ENCODE measurements at places on chromosomes 6 and 20. TPM values are rescaled to one million over a fixed set of nuclear protein-coding genes. Genes with fewer than 3 reads are reported as not detected.
A peak's percentile ranks its signal among the peaks of the same experiment; 100 is the strongest.

The EPHA7 gene
- 4.4 TPM for total RNA-seq

DNA sequence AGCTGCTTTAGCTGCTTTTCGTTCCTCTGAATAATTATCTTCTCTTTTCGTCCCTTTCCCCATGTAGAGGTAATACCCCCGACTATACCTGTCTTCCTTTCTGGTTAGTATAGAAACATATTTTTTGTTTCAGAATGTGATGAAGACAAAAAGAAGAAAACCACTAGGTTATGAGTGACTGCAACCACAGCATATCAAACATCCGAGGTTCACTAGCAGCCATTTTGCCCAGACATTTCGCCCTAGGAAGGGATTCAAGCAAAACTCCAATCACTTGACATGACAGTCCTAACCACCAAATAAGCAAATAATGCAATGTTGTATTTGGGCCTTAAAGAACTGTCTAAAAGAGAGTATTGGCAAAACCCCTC, 9.4 kb downstream of the SNX5 start:
- DNase-seq = no peak

The MYBL2 gene
- 71.1 TPM for total RNA-seq

DNA sequence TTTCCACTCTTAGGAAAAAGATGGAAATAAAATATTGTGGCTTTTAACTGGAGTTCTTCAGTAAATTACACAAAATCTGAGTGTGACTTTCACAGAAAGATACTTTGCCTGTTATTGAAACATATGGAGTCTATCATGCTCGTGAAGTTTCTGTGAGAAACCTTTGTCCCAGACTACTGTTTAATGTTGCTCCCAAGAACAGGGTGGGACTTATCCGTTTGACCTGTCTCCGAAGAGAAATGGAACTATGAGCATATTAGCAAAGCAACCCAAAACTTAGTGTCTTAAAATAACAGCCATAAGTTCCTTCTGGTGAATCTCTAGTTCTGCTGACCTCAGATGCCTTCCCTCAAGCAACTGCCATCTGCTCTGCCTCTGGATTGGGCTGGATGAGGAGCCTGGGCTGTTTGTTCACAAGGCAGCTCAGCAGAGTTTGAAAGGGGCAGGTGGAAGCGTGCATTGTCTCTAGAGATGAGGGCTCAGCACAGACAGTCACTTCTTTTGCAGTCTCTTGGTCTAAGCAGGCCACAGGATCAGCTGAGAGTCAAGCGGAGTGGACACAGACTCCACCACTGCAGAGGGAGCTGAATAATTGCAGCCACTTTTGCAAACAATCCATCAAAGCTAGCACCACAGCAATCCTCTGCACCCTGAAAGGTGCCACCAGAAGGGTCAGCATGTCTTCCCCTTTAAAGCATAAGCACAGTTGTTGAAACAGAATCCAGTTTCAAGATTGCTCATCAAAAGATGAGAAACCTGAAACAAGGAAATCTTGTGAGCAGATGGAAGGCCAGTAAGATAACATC, 52.8 kb downstream of the MYB start:
- DNase-seq = no peak

DNA sequence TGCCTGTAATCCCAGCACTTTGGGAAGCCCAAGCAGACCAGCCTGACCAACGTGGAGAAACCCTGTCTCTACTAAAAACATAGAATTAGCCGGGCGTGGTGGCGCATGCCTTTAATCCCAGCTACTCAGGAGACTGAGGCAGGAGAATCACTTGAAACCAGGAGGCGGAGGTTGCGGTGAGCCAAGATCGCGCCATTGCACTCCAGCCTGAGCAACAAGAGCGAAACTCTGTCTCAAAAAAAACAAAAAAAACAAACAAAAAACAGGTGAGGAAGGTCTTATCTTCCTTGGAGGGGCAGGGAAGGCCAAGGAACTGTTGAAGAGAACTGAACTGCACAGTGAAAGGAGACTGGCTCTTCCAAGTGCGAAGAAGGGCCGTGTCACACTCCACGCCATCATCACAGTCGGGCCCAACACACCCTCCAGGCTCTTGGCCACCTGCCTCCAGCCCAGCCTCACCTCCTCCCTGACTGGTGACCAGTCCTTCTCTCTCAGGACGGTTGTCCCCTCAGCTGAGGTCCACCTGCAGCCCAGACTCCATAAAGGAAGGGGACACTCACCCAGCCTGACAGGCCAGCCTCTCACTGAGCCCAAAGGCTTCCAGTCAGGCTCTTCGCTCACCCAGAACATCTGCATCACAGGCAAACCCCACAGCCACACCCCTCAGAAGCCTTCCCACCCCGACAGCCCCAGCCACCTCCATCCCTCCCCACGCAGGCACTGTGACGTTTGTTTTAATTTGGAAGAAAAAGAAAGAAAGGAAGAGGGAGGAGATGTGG, 4.1 kb downstream of the ZC3H12D start:
- DNase-seq = no peak

- DNase-seq = no peak
Observed at GRCh38 chr20:14536738-14537137, 199.3 kb upstream of the FLRT3 start.

GRCh38 chr6:110492584-110492983, 16.2 kb upstream of the SLC22A16 start:
- no peak for DNase-seq

DNA sequence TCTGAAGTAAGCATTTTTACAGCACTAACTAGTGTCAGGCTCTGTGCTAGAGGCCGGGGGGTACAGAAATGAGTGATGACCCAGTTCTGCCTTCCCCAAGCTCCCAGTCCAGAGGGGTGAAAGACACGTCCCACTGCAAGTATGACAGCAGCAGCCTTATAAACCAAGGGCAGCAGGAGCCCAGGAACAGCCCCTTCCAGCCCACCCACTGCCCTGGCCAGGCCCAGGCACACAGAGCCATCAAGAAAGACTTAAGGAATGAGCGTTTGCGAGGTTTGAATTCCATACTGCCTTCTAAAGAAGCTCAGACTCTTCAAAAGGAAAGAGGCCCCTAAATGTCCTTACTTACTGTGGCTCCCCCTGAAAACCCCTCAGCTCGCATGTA, 10.0 kb downstream of the TRERF1 start:
- DNase-seq = no peak

DNA sequence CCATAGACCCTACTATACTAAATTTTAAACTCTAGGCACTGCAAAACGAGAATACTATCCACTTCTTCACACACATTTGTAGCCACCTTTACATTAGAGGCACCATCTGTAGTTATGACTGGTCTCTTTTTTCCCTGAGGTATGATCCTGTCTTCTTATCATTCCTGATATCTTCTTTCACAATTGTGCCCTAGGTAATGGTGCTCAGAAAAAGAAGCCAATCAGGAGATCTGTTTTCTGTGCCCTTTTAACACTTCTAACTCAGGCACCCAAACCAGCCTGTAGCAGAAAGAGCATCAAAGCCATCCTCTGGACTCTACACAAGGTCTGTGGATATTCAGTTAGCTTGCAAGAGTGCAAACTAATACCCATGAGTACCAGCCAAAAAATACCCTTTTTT, 149.7 kb upstream of the SGK1 start:
- DNase-seq = no peak

DNA sequence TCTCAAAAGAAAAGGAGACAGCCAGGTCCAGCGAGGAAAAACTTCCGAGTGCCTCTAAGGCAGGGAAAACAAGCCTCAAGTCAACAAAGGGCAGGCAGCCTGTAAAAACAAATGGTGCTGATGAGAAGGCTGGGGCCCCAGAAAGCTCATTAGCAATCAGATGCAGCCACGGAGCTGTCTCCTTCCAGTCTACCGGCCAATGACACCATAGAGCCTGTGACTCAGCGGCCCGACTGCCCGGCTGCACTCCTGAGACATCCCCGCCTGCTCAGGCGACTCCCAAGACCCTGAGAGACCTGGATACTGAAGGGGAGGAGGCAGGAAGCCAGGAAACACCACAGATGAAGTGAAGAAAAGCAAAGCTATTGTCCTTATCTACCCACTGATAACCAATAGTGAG, 120.1 kb upstream of the HDDC2 start:
- DNase-seq = no peak

The HRH3 gene
- not detected for total RNA-seq

The RIPOR2 gene
- total RNA-seq = 2.0 TPM

DNA sequence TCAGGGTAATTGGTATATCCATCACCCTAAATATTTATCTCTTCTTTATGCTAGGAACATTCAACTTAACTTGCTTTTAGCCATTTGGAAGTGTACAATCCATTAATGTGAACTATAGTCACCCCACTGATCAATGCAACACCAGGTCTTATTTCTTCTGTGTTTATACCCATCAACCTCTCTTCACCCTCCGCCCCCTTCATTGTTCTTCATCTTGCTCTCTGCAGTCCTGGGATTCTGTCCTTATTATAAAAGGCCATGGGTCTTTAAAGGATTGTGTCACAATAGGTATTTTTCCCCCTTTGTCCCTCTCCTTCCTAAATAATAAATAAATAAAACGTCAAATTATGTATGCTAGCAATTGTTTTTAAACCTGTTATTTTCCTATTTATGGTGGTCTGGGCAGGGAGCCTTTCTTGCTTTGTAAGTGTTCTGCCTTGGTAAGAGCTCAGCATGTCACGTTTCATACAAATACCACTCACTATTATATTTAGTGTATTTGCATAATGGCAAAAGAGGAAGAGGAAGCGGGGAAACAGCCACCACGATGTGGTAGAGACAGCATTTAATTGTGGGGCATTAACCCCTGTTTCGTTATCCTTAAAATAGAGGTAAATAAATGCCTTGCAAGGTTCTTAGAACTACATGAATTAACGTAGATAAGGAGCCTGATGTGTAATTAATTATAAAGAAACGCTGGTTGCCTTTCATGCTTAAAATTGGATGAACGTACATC, 1.9 kb downstream of the ABRACL start:
- DNase-seq = no peak

DNA sequence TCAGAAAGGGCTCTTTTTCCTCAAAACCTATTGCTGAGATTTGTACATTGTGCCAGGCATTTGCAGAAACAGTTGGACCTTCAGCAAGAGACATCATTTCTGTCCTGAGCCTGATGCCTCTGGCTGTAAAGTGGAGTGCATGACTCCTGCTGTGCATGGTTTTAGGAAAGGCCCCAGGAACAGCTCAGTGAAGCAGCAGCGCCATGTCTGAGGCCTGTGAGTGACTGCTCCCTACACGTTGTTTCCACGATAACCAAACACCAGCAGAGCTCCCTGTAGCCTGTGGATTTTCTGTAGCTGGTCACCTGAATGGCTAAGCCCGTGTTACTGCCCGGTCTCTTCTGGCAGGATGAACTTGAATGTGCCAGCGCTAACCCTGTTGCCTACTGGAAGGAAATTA, 232.5 kb downstream of the TFAP2C start:
- no peak for DNase-seq

DNA sequence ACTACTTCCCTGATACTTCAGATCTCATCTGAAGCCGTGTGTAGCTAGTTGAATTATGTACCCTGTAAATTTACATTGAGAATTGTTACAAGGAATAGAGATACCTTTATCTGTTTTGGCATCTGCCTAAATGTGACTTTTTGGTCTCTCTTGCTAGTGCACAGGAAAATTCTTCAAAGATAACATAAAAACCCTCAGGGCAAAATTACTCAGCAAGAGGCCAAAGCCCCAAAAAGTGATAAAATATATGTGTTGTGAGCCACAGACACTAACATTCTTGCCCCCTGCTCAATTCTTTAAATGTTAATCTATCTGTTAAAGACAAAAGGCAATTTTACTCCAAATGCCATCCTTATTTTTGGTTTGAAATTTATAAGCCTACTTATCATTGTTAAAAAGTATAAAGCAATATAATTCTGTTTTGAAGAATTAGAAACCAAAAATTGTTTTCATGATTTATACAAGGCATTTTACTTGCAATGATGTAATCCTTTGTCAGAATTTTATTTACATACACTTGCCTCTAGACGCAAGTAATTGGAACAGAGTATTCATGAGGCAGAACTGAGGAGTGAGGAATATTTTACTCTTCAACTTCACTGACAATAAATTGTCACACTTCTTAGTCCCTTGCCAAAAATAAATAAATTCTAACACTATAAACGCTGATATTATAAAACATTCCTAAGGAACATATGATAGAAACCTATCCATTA, 186.2 kb downstream of the EPM2A start:
- no peak for DNase-seq

The STXBP5 gene
- 52.3 TPM for total RNA-seq

DNA sequence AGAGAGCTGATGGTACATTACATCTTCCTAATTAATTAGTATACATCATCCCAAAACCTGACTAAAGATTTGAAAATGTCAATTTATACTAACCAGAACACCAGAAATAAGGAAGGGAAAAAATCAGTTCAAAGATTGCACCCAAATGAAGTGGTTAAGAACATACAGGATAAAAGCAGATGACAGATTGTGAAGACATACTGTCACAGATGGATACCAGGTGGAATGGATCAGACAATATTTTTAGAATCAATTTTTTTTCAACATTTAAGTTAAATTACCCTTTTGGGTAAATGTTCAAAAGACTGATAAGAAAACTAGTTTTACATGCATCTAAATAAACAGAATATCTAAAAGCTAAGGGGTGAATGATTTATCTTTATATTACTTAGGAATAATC, 47.6 kb downstream of the EPHA7 start:
- no peak for DNase-seq

The OR2B3 gene
- not detected for total RNA-seq

The ADISSP gene
- total RNA-seq = 20.6 TPM

- DNase-seq = no peak
Observed at GRCh38 chr20:48360342-48360975, 467.3 kb downstream of the PREX1 start.

- no peak for DNase-seq
Observed at GRCh38 chr20:34415079-34415478, 52.0 kb downstream of the ITCH start.

DNA sequence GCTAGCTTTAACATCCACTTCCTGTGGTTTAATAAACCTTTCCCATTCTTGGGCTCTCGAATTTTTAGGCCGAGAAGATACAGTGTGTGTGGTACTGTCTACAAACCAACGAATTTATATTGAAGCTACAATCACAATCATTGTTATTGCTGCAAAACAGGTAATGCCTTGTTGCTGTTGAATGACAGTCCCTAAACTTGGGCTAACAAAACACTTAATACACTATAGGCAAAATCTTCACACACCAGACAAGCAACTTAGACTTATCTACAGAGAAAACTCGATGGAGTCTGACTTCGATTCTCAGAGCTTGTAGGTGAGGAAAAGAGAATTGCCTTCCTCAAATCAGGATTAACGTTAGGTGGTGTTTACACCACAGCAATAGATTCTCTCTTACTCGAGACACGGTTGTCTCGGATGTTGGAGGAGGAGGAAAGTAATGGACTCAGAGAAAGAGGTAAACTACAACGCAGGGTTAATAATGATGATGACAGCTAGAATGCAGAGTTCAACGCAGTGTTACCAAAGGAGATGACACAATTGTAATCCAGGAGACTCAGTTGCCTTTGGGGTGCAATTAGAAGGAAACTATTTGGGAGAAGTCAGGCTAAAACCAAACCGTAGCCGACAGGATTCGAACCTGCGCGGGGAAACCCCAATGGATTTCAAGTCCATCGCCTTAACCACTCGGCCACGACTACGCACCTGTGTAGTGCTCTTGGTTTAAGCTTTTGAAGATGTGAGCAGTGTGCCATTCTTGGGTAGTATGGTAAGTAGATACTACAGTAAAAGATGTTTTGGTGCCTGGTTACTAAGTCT, 32.5 kb upstream of the ZNF184 start:
- DNase-seq = peak; percentile 47
